Stimulated activated CD4-positive, alpha-beta T cell treated with anti-CD3 and anti-CD28 coated beads, Interleukin-1b, Interleukin-23, amount 100 ng/mL, for 1 hour (primary cell): ENCODE measurements at places on chromosomes 5 and 9.

GRCh38 chr5:135392256-135392655 is 6.8 kb downstream of the MACROH2A1 start:
- no peak for DNase-seq

- DNase-seq = no peak
Observed at GRCh38 chr9:130421802-130422276, 22.9 kb upstream of the ASS1 start.

DNA sequence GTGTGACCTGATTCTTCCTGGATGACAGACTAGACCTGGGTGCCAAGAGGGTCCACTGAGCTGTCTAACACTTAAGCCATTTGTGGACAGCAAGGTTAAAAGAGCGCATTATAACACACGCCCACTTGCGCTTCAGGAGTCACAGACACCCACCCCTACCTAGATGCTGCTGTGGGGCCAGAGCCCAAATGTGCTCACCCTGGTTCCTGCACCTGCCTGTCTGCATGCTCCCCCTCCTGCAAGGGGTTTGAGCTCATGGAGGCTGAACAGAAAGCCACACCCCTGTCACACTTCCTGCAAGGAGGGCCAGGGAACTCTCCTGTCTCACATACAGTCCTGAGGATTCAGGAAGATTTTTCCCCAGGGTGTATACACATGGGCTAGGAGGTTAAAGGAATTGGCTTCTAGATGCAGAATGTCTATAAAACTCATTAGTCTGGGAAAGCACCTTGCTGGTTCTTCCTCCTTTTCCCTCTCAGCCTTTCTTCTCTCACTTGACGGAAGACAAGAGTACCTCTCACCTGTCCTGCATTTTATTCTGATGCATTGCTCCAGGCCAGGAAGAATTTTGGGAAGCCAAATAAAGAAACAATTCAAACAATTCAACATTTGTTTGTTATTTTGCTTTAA is 87.4 kb upstream of the LHFPL2 start:
- no peak for DNase-seq

DNA sequence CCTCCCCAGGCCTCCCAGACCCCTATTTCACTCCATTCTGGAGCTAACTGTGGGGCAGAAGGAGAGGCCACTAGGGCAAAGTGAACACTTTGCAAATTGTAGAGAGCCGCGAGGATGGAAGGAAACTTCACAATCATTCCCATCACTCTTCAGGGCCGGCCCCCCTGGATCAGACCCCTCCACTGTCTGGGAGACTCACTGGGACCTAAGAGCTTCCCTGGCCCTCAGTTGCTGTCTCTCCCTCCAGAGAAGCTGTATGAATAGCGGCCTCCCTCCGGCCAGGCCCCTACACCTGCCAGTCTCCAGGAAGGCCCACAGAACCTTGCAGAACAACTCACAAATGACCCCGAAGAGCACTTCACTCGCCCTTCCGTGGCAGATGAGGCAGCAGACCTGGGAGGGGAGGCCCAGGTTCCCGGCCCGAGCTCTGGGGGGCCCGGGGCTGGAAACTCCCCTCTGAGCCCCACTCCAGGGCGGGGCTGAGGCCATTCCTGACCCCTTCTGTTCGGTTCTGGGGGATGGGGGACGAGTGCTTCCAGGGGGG is 141.9 kb upstream of the IER5L start:
- DNase-seq = no peak

DNA sequence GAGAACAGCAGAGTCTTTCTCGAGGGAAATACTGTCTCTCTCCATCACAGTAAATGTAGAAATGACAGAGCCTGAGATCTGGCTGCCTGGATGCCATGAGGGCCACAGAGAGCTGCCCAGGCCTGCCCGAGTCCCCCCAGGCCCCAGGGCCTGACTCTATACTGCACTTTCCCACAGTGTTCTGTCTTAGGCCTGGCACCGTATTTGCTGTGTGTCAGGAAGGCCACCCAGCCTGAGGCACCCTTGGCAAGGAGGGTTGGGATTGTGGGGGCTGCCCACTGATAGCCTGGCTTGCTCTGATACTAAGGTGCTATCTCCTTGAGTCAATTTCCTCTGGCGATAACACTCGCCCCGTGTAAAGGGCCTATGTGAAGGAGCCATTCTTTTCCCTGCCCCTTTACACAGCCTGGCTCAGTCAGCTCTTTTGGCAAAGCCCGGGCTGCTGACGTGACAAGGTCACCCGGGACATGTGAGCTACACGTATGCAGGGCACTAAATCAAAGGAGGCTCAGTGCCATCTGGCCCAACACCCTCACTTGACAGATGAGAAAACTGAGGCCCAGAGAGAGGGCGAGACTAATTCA is 630.1 kb upstream of the KLF4 start:
- DNase-seq = no peak

GRCh38 chr9:15293084-15293483 is 13.9 kb downstream of the TTC39B start:
- DNase-seq = no peak

GRCh38 chr5:170405817-170406216 is 16.6 kb upstream of the KCNMB1 start:
- no peak for DNase-seq

DNA sequence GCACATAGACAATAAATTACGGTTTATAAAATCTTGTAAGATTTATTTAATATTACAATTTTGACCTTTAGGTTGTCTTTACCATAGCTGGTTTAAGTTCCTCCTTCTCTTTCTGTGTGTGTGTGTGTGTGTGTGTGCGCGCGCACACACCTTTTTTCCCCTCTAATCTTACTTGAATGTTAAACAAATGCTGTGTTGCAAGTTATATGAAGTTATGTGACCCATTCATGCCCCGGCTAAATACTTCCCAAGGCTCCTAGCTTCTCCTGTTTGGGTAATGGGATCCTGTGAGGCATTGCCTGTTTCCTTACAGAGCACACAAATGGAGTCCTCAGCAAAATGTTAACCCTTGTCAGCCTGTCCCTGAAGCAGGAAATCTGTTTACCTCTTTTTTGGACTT is 125.6 kb upstream of the ZNF608 start:
- no peak for DNase-seq

DNA sequence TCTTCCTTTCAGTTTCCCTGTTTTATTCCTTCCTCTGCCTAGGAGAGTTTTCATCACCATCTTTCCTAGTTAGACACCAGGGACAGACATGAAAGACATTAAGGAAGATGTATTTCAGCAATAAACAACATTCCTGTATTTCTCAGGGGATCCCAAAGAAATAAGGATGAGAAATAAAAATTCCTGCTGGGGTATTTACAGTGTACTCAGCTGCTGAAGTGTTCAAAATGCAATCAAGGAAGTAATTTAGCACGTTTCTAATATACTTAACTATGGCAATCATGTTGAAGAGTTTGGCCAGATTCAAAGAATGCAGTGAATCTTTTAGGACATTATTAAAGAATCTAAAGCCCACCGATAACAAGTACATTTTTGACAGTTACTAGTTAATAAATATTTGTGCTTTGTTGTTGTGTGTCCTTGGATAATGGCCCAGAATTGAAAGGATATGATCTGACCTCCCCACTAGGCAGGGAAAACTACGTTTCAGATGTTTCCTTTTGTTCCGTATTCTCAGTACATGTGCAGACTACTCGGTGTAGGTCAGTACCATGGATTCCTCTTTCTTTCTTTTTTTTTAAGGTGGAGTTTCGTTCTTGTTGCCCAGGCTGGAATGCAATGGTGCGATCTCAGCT is 46.8 kb downstream of the INIP start:
- DNase-seq = no peak

- no peak for DNase-seq
Observed at GRCh38 chr5:38529955-38530646, 26.3 kb downstream of the LIFR start.

DNA sequence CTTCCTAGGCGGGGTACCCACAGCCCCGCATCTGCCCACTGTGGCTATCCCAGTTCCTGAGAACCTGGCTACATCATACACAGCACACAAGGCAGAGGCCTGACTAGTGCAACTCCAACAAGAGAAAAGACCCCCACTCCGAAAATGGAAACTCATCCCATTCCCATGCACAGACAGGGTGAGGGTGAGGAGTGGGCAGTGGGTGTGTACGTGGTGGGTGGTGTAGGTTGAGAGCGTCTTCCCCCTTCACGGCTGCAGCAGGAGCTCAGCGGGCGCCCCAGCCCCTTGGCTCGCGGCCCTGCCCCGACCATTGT is 501 bp upstream of the MAP1B start:
- DNase-seq = no peak
